ENCODE measurements at places on chromosomes 7 and 10. TPM values are rescaled to one million over a fixed set of nuclear protein-coding genes. Genes with fewer than 3 reads are reported as not detected.

GRCh38 chr10:4399556-4399955 is 426.5 kb upstream of the AKR1E2 start:
- DNase-seq, result no peak

GRCh38 chr10:71191019-71191418 is 21.4 kb upstream of the UNC5B start:
- no peak for DNase-seq

DNA sequence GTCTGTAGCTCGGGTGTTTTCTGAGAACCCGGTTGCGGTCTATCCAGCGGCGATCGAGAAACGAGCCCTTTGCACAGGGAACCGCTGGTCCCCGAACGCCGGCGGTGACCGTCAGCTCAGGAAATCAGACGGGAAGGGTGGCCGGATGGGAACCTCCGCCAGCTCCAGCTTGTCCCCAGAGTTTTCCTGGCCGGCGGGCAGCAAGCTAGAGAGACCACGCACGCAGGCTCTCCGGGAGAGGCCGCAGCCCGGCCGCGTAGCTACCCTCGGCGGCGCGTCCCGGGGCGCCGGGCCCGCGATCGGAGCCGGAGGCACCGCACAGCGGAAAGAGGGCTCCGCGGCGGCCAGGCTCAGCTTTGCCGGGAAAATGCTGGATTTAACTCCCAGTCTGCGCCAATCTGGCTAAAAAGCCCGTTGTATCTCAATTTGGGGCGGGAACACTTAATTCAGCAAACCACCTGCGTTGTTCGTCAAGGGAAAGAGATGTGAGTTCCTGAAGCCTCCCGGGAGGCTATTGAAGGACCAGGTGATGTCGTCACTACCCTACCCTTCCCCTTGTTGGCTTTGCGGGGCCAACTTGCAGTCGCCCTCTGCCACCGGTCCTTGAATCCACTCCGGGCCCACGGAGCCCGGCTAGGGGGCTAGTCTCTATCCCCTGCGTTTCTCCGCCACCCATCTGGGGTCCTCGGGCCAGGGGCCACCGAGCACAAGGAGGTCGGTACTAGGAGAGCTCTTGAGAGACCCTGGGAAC is 859 bp upstream of the CH25H start:
- DNase-seq, result no peak

- DNase-seq, result no peak
Observed at GRCh38 chr7:30928254-30928872, 16.7 kb downstream of the AQP1 start.

- no peak for DNase-seq
Observed at GRCh38 chr10:52639652-52640051, 132.9 kb downstream of the MBL2 start.

- no peak for DNase-seq
Observed at GRCh38 chr7:92409357-92409756, 37.9 kb upstream of the GATAD1 start.

GRCh38 chr10:25547382-25547781 is 372.6 kb downstream of the GPR158 start:
- DNase-seq, result peak; percentile 3

GRCh38 chr10:6578795-6579182 is 1.3 kb downstream of the PRKCQ start:
- no peak for DNase-seq

GRCh38 chr7:73681031-73681430 is 2.2 kb downstream of the DNAJC30 start:
- no peak for DNase-seq

- DNase-seq, result no peak
Observed at GRCh38 chr7:157555313-157555712, 218.5 kb downstream of the DNAJB6 start.

DNA sequence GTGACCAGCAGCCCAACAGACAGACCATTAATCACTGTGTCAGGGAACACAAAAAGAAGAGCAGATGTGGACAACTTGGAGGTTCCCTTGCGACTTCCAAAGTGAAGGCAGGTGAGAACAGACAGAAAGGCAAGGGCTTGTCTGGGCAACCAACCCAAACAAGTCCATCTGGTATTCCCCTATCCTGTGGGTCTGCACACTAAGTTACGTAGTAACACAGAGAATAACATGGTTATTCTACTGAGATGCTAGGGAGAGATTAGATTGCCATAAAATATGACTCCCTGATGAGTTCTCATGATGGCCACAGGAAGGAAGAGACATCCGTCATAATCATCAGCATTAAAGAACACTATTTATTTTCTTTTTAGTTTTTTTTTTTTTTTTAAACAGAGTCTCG is 252.2 kb downstream of the CALN1 start:
- DNase-seq, result no peak

GRCh38 chr7:18096087-18096486 is 68.4 kb upstream of the PRPS1L1 start:
- DNase-seq, result no peak

DNA sequence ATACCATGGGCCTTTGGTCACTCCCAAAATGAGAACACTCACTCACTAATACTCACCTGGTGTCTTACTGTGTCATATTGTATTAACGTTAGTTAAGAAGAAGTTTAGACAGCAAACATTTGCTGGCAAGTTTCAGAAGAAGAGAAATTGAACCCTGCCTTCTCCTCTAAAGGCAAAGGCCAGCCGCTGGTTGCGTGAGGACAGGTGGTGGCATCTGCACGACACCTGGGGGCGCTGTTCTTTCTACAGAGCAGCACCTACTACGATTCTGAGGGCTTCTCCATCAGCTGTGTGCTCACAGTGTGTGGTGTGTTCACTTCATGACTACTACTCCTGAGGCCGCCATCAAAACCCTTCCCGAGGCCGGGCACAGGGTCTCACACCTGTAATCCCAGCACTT is 17.9 kb upstream of the CLEC2L start:
- no peak for DNase-seq

DNA sequence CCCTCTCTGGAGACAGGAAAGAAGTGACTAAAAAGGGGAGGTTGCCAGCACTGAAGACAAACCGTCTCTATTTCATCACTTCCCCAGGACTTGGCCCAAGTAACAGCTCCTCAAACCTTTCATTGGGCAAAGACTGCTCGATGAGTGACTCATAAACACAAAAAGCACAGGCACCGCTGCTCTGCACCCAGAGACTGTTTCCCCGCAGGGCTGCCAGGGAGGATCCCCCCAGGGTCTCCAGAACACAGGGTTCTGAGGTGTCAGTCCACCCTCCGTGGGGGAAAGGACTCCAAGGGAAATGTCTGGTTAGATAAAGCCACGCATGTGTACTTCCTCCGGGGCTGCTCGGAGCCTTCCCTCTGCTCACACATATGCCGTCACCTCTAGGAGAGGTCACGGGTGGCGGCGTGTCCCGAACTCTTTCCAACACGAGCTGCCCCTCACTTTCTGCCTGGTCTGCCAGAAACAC is 59.9 kb downstream of the INSIG1 start:
- no peak for DNase-seq

- DNase-seq, result no peak
Observed at GRCh38 chr7:81627536-81628287, 142.1 kb downstream of the HGF start.

DNA sequence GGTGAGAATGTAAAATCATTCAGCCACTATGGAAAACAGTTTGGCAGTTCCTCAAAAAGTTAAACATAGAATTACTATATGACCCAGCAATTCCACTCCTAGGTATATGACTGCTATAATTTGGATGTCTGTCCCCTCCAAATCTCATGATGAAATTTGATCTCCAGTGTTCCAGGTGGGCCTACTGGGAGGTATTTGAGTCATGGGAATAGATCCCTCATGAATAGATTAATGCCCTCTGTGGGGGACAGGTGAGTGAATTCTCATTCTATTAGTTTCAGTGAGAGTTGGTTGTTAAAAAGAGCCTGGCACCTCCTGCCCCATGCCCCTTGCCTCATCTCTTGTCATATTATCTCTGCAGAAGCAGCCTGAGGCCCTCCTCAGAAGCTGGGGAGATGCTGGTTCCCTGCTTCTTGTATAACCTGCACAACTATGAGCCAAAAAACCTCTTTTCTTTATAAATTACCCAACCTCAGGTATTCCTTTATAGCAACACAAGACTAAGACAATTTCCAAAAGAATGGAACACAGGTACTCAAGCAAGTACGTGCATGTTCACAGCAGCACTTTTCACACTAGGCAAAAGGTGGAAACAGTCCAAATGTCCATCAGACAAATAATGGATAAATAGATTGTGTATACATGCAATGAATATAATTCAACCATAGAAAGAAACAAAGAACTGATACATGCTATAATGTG is 8.8 kb upstream of the SLC25A28 start:
- no peak for DNase-seq

DNA sequence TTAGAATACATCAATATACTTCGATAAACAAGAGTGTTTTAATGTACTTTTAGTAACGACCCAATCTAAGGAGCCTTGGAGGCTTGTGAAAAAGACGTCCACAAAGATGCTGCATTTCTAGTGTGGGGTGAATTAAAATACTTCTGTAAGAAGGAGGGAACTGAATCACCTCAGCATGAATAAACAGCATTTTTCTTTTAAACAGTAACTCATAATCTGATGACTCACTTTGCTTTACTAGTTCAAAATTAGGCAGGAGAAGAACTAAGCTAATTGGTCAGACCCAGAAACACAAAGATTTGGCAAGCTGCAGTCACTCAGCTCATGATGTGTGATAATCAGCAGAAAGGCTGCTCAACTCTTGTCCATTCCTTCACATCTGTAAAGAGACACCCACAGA is 24.2 kb downstream of the NCOA4 start:
- DNase-seq, result no peak

- no peak for DNase-seq
Observed at GRCh38 chr7:118148930-118149329, 35.0 kb upstream of the LSM8 start.

DNA sequence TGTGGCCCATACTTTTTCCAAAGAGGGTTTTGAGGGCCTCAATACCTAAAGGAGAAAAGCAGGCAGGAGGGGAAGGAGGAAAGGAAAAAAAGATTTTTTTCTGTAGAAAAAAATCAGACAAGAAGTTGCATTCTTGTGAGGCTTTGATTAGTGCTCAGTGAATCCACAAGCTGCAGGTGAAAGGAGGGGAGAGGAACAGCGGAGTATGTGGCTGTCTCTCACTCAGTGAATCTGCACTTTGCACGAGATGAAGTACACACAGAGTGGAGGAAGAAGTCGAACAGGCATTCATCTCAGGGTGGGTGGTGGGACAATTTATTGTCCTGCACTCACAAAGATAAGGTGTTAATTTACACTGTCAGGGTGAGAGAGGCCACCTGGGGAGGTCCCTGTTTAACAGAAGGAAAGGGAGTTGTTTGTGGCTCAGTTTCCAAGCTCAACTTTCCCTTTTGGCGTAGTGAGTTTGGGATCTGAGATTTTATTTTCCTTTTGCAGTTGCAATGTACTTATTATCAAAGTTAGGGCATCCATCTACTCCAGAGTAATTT is 49.0 kb upstream of the VIPR2 start:
- DNase-seq, result no peak

GRCh38 chr10:79260811-79261740 is 86.2 kb upstream of the PPIF start:
- DNase-seq, result no peak

- DNase-seq, result no peak
Observed at GRCh38 chr10:71393841-71394475, 2.8 kb upstream of the CDH23 start.

DNA sequence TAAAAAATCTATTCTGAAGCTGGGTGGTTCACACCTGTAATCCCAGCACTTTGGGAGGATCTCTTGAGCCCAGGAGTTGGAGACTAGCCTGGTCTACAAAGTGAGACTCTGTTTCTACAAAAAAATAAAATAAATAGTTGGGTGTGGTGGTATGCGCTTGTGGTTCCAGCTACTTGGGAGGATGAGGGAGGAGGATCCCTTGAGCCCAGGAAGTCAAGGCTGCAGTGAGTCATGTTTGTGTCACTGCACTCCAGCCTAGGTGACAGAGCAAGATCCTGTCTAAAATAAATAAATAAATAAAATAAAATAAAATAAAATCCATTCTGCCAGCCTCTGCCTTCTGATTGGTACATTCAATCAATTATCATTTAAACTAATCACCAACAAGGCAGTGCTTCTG is 17.5 kb downstream of the ZNF33A start:
- DNase-seq, result no peak

GRCh38 chr10:119268871-119269506 is 61.6 kb downstream of the GRK5 start:
- no peak for DNase-seq

DNA sequence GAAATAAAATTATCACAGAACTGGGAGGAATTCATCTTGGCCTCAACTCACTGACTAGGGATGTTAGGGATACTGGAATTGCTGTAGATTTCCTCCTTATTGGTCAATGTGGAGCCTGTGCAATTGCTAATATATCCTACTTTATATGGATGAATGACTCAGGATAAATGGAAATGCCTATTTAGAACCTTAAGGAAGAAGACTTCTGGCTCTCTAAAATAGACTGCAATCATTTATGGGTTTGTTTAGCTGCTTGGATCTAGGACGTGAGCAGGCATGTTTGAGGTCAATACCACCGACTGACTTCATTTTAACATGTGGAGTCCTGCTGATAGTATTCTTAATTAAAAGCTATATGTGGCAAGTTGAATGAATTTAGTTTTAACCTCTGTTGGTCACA is 1040.1 kb upstream of the LRRN3 start:
- DNase-seq, result no peak

DNA sequence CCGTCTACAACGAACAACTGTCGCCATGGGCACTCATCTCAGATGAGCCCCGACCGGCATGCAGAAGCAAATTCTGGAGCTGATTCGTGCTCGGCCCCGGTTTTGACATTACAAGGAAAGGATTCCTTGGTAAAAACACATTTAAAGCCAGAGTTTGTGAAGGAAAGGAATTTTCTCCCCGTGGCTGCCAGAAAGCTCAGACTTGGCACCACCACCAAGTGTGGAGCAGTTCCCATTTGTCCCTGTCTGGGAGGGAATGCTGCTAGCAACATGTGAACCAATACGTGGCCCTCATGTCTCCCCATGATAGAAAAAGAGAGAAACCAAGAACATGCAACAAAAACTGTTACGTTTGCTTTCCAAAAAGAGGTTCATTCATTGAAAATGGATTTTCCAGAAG is 55.2 kb upstream of the DDC start:
- no peak for DNase-seq

- no peak for DNase-seq
Observed at GRCh38 chr7:13352677-13353076, 636.8 kb downstream of the ETV1 start.

DNA sequence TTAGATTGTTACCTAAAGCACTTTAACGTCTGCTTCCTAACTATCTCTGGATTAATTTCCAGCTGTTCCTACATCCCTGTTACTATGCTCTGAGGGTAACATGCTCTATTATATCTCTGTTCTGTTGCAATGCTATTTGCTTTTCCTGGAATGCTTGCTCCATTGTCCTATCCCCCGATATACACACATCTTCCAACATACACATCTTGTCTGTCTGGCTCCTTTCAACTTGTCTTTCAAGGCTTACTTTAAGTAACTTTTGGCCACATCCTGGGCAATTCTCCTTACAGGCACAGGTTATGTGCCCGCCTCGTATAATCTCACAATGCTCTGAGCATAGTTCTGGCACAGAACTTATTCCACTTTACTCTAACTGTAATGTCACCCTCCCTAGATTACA is 96.2 kb downstream of the CDK6 start:
- DNase-seq, result no peak

Gene HECTD2
- 35.0 TPM for polyA plus RNA-seq

Gene SEMA3D
- 45.6 TPM for polyA plus RNA-seq

Gene ANKRD30A
- not detected for polyA plus RNA-seq

Gene LRRC18
- not detected for polyA plus RNA-seq

Gene ZNF438
- 9.1 TPM for polyA plus RNA-seq

Gene TMEM130
- polyA plus RNA-seq, result 4.7 TPM

Gene DLX5
- 0.21 TPM for polyA plus RNA-seq

Gene ERVW-1
- polyA plus RNA-seq, result 0.47 TPM

Measured in right renal pelvis (tissue), 4 donors.